ENCODE measurements at places on chromosomes 1 and 21.
A peak's percentile ranks its signal among the peaks of the same experiment; 100 is the strongest.

DNA sequence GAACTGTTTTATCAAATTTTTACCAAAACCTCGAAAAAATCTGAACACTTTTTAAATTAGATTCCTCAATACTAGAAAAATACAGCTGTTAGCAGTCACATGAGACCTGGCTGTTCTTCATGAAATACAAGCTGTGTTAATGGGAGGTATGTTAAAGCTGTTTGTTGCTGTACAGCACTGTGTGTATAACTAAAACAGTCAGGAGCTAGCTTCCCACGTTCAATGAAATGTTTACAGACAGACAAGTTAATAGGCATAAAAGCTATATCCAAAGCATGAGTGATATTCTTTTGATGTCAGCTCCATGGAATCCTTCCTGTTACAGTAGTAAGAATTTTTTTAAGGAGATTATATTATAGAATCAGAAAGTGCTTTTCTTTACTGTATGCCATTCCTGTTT is 223.2 kb upstream of the FOXD3 start:
- DNase-seq = no peak

- no peak for DNase-seq
Observed at GRCh38 chr1:175887521-175887920, 144.1 kb upstream of the TNR start.

- no peak for DNase-seq
Observed at GRCh38 chr1:36172017-36172747, 16.2 kb downstream of the MAP7D1 start.

GRCh38 chr1:107776900-107777663 is 187.9 kb downstream of the VAV3 start:
- DNase-seq = peak; percentile 30

- no peak for DNase-seq
Observed at GRCh38 chr1:211261229-211261628, 2.1 kb downstream of the RCOR3 start.

DNA sequence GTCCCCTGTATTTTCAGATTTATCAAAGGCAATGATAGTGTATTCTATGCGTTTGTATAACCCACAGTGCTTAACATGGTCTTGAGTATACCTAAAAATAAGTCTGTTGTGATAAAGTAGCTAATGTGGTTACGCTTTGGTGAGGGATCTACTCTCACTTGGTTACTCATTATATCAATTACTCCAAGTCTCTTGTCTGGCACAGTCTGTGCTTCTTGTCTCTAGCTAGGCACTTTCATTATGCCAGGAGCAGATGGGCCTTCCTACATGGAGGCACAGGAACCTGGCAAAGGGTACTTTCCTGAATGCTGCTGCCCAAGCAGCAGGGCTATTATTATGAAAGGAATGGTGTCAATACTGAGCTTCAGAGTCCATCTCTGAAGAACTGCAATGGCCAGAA is 4.2 kb upstream of the PTPN22 start:
- no peak for DNase-seq

DNA sequence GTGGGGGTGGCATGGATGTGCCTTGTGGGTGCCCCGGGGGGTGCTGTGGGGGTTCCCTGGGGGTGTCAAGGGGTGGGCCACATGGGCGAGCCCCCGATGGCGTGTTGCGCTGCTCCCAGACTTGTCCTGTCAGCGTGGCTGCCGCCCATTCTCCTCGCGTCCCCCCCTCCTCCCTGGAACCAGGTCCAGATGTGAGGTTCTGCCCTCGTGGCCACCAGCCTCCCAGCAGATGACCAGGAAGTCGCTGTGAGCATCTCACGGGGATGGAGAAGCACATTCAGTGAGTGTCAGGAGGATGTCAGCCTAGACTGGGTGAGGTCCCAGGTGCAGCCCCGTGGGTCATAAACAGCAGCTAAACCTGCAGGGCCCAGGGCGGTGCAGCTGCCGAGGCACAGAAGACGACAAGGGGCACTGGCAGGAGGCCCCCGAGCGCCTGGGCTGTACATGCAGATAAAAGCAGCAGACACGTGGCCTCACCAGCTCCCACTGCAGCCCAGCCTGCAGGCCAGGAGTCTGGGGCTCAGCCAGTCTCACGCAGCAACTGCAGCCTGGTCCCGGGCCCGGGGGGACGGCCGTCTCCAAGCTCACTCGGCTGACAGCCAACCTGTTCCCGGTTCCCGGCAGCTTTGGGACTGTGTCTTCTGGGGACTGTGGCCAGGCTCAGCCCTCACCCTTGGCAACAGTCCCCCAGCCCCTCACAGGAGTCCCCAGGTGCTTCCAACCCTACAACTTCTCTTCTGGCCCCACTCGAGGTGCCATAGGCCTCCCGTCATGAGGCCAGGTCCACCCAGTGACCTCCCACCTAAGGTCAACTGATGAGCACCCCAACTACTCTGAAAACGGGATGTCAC is 17.5 kb upstream of the COL6A2 start:
- DNase-seq = no peak

- no peak for DNase-seq
Observed at GRCh38 chr1:31900790-31901189, 37.4 kb downstream of the PTP4A2 start.

DNA sequence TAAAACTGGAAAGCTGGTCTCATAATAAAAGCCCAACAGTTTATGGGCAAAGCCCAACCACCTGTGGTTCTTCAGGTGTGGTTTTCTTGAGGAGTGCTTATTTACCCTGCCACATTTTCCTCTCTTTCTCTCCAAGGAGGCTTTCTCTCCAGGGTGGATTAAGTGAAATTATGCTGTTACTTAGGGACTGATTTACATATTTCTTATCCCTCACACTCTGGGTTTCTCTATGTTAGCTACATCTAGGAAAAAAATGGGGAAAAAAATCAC is 4.8 kb downstream of the TBX19 start:
- no peak for DNase-seq

- DNase-seq = no peak
Observed at GRCh38 chr1:25738499-25738898, 61.5 kb upstream of the SELENON start.

GRCh38 chr21:20943561-20943997 is 54.6 kb upstream of the NCAM2 start:
- DNase-seq = no peak

DNA sequence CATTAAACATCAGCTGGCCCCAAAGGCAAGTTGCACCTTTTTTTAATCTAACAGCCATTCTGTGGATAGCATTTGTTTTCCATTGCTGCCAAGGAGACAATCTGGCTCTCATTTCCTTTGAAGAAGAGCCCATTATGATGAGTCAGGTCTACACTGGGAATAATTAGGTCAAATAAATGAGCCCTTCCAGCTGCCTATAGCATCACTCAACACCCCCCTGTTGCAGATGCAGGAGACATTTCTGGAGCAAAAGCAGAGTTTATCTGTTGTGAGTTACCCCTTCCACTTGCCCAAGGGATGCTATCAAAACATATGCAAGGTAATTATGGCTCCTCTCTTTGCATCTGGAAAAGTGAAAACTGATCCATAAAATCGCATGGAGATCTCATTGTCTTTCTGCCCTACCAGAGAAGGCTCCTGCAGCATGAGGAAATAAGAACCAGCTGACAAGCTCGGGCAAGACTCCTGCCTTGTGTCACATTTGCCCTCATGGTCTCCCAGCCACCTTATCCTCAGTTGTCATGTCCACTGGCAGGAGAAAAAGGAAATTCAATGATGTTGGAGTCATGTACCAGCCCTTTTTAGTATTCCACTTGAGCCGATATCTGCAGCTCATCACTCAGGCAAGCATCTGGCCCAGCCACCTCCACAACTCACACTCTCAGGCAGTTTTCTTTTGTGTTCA is 135.9 kb downstream of the SLC30A10 start:
- DNase-seq = no peak

DNA sequence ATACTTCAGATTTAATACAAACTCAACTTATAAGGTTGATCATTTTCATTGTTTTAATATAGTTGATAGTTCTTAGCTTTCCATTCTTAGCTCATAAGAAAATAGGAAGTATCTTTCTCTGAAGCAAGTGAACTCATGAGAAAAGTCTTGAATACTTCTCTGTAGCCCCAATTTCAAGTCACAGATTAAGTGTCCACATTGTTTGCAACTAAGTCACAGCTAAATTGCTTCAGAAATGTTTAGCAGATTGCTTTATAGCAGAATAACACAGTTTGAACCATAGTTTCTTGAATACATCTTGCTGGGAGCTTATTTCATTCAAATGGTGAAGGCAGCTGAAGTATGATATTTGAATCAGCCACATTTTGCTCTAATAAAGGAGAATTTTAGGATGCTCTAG is 10.6 kb upstream of the PKN2 start:
- no peak for DNase-seq

- DNase-seq = no peak
Observed at GRCh38 chr1:80164150-80164549, 1157.6 kb upstream of the ADGRL4 start.

DNA sequence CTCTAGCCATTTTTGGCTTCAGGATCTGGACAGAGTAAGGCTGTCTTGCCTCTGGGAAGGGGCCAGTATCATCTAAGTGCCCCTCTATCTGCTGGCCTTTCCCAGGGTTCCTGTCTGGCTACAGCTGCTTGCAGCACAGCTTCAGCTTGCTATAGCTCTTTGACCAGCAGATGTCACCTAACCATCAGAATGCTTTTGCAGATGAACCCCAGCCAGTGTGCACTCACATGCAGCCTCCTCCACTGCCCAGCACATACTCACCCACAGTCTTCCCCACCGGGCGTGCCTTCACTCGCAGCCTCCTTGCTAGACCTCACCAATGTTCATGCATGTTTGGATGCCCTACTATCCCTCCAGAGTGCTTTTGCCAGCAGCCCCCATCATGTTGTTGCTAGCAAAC is 769.0 kb downstream of the BRINP3 start:
- no peak for DNase-seq

DNA sequence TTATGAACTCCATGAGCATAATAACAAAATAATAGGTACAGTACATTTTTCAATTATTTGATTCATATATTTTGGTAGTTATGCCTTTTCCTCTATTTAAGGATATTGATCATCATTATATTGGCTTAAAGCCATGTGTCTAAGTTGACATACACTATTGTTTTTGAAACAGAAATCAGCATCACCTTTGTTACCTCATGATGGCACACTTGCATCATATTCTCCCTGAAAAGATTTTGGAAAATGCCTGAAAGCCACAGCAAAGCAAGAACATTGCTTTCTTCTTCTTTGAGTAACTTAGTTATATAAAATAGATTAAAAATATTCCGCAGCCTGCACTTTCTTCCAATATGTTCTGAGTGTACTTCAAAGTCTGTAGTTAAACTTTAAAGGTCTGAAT is 33.3 kb downstream of the TMPRSS15 start:
- no peak for DNase-seq

- no peak for DNase-seq
Observed at GRCh38 chr1:205675247-205675646, 5.1 kb downstream of the SLC45A3 start.

DNA sequence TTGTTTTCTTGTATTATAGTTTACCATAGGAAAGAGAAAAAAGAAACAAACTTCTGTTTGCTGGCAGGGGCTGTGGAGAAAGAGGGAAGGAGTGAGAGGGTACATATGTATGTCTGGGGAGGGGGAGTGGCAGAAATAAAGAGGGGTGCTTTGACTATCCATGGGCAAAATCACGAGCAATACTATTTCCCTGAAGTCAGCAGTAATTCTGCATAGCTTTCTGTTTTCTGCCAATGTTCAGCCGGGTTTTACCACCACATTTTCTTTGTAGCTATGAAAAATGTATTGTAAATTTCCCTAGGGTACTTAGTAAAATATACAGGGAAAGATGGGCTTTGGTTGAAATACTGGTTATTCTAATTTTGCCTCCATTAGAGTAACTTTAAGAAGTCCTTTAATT is 45.2 kb upstream of the PGD start:
- DNase-seq = no peak

DNA sequence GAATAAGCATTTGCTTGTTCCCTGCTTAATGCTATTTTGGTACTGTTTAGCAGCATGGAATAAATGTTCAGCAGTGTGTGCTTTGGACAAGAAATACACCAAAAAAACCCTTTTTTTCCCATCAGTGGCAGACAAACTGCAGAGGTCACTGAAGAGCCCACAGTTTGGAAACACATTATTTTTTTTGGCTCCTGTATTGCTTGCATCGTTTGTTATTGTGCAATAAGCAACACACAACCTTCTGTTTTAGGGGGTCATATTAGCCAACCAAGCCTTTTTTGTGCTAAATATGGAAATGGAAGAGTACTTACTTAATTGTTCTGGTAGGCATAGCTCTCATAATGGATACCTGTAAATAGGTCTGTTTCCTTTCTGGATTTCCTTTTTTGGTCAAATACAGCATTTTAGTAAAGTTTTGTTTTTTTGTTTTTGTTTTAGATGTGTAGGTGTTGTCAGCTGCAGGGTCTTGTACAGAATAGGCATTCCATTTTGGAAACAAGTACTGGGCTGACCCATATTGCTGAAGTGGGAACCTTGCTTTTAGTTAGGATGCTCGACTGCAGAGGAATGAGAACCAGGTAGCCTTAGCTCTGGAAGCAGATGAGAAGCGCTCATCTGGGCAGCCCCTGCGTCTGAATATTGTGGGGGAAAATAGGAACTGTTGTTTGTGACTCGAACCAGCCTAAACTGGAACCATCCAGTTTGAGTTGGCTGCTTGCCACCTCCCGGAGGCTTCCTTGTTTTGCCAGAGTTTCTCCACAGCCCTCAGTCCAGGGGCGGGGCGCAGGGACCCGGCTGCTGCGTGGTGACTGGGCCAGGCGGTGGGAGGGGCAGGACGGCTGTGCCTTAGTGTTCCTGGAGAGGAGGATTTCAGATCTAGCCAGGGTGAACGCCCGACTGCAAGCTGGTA is 38.4 kb downstream of the SPEN start:
- peak; percentile 59 for DNase-seq

DNA sequence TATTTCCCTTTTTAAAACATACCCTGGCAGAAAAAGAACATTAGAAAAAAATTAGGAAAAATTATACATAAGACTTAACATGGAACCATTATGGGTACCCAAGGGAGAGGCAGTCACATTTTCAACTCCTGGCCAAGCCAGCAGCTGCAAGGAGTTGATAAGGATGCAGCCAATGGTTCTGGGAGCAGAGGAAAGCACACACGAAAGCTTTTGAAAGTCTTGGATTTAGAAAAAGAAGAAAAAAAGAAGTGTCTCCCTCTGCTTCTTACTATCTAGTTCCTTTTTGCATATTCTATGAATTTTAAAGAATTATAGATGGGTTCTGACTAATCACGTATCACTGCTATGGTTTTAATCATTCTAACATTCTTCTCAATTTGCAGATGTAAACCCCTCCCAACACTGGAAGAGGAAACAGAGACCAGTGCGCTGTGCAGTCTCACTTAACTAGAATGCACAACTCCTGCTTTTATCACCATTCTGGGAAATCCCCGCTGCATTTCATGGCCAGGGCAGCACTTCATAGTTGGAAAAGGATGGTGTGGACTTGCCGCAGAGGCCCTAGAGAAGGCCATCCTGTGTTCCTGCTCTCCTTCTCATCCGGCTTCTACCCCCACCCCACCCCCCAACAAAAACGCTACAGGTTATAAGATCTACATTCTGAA is 2.7 kb upstream of the CD58 start:
- DNase-seq = no peak

DNA sequence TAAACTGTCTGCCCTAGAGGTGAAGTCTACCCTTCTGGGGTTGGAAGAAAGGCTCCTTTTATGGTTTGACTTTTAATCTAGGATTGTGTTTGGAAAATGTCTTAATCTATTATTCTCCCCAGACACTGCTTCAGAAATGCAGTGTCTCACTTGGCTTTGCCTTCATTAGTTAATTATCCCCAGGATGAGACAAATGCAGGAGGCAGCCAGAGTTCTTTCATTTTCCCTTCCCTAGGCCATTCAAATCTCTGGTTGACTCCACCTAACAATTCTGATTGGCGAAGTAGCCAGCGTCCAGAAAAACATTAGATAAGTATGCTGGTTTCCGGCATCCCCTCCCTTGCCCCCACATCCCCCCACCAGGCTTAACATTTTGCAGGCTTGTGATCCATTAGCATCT is 325.8 kb upstream of the PBX1 start:
- no peak for DNase-seq
